ENCODE measurements at places on chromosomes 6 and 20. TPM values are rescaled to one million over a fixed set of nuclear protein-coding genes. Genes with fewer than 3 reads are reported as not detected.

- DNase-seq: no peak
These were observed 863.1 kb downstream of the MAFB start for GRCh38 chr20:39825950-39826349.

The CGA gene
- not detected for total RNA-seq

DNA sequence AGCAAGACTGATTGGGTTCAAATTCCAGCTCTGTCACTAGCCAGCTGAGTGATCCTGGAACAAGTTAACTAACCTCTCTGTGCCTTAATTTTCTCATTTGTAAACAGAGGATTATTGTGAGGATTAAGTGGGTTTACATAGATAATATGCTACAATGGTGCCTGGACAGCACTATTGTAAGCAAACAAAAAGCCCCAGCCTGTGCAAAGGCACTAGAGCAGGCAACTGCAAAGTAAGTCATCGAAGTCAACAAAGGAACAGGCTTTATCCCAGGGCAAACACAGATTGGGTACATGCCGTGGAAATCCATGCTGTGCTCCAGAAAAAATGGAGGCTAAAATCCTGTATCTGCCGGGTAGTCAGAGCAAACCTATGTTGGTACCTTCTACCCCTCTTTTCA is 43.2 kb upstream of the CTNNBL1 start:
- no peak for DNase-seq

DNA sequence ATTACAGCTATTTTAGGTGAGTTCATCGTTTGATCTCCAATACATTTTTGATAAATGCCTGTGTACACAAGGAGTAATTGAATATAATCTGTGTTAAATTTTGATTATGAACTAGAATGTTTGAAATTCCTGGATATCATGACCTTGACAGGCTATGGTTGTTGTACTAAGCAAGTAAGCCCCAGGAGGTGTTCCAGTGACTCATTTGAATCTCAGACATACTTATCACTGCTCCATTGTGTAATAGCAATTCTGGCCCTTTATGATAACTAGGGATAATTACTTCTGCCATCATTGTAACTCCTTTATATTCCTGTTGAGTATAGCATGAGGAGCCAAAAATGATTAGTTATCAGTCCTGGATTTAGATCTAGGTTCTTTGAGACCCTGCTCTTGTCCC is 1424.6 kb upstream of the ADGRB3 start:
- DNase-seq: no peak

The TMEM200A gene
- total RNA-seq: 6.4 TPM

DNA sequence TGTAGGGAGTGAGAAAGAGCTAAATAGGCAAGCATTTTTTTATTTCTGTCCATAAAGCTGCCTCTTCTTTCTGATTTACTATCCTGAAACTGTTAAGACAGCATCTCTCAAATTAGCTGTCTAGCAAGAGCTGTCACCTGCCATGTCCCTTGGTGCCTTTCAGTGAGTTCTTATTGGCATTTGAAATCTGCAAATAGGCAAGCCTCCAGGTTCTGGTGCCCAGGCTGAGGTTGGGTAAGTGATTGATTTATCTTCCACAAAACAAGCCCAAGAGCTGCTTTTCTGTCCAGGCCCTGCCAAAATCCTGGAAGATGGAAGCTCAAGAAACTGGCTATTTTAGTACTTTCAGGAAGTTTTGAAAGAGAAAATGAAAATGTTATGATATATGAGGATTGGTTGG is 22.4 kb downstream of the MANEA start:
- DNase-seq: no peak

The CLIC1 gene
- total RNA-seq: 265 TPM

The ETV7 gene
- 0.94 TPM for total RNA-seq

The EDN3 gene
- 0.24 TPM for total RNA-seq

The COL9A3 gene
- 137 TPM for total RNA-seq

The CFAP61 gene
- total RNA-seq: 0.44 TPM

DNA sequence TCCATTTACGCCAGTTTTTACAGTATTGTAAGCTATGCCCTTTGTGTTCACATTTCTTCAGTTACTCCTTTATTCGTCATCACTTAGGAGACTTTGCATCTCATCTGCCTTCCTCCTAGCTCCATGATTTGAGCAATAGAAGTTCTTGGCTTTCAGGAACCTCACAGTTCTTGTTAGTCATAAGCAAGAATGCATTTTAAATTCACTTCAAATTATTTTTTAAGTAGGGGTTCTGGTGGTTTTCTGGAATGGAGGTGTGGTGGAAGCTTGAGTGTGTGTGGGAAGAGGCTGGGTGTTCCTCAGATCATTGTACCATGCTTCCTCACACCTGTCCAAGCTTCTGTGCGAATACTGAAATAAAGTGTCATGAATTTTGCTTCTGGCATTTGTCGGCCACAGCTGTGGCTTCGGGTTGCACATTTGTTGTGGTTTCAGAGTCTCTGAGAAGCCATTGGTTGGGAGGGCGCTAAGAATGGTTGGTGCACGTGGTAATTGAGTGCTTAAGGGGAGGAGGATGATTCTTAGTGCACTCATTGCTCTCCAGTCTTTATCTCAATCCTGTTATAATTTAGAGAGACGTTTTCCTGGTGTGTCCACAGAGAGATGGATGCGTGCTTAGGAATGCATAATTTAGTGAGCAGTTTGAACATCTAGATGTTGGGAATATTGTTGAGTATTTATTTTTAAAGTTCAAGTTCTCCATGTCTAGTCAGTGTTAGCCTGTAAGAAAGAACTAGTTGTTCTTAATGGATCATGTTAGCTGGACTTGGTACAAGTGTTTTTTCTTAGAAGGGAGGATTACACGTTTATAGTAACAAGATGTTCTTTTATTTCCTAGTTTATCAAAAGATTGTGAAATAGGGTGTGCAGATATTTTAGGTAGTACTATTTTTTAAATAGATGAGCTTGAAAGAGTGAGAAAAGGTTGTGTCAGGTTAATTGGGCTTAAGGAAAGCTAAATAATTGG is 31.9 kb downstream of the FOXO3 start:
- no peak for DNase-seq

The FAM83C gene
- total RNA-seq: not detected

All from H9 (cell line).